ENCODE measurements at places on chromosomes 5 and 9.

- no peak for DNase-seq
Observed at GRCh38 chr5:57575839-57576238, 93.2 kb upstream of the ACTBL2 start.

- DNase-seq: no peak
Observed at GRCh38 chr5:168728546-168729211, 149.5 kb upstream of the PANK3 start.

DNA sequence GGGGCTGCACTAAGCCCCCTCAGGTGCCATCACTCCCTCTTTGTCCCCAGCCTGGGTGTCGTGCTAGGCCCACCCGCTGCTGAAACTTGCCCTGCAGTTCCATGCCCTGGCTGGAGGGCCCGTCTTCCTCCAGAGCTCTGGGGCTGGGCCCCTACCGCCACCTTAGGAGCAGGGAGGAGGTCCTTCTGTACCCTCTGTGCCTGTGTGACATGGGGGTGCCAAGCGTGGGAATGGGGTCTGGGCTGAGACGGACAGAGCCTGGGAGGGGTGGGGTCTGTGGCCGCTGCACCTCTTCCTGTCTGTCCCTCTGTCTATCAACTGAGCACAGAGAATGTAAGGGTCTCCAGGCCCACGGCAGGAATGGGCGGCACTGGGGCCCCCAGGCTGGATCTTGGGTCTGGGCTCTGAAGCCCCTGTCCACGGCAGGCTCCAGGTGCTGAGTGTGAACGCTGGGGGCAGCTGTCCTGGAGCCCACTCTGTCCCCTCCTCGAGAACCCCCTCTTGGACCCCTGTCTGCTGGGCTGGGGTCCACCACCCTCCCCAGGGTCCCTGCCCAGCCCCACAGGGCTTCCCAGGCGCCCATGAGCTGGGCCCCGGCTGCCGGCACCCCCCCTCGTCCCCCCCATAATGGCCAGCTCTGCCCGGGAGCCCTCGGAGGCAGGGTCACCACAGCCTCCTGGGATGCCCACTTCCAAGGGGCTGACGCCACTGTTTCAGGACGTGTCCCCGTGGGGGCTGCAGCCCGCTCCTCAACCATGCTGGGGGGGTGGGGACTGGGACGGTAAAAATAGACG, 15.8 kb upstream of the NRARP start:
- no peak for DNase-seq

DNA sequence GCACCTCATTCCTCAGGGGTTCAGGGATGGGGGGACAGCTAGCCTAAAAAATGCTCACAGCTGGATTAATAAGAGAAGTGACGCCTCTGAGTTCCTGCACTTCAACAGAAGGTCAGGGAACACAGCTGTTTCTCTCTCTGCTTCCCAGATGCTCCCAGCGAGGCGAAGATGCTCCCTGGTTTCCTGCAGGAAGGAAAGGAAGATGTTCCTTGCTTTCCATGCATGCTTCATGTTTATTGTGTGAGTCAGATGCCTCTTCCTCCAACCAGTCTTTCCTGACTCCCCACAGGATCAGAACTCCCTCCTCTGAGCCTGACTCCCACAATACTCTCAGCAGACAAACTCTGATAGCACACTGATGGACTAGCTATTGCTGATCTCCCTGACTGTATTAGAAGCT, 71.9 kb downstream of the MFAP3 start:
- DNase-seq: no peak

- no peak for DNase-seq
Observed at GRCh38 chr5:52598968-52599367, 188.7 kb upstream of the ITGA1 start.

- DNase-seq: no peak
Observed at GRCh38 chr5:67814569-67815311, 400.8 kb upstream of the PIK3R1 start.

GRCh38 chr9:12538842-12539579, 154.2 kb upstream of the TYRP1 start:
- DNase-seq: no peak

DNA sequence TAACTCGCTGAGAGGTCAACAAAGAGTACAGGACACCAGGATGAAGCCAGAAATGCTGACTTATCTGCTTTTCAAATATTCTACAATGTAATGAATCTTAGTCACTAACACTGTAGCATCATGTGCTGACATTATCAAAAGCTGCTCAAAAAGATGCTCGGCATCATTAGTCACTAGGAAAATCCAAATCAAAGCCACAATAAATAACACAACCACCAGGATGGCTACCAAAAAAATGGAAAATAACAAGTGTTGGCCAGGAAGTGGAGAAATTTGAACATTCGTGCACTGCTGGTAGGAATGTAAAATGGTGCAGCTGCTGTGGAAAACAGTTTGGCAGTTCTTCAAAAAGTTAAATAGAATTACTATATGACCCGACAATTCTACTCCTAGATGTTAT, 269.1 kb downstream of the GLIS3 start:
- no peak for DNase-seq

DNA sequence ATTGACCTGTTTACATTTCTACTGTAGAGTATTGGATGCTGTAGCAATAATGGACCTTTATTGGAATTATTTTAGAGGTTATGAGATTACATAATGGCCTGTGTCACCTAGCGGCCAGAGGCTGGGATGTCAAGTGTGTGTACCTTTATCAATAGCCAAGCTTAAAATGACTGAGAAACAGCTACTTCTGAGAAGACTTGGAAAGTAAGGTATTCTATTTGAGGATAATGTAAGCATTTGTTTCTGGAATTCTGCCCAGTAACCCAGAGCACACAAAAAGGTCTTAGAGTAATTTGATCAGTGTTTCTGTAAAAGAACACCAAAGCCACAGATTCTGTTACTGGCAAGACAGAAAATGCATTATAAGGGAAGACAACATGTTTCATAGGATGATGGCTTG, 116.8 kb downstream of the MACIR start:
- DNase-seq: no peak

DNA sequence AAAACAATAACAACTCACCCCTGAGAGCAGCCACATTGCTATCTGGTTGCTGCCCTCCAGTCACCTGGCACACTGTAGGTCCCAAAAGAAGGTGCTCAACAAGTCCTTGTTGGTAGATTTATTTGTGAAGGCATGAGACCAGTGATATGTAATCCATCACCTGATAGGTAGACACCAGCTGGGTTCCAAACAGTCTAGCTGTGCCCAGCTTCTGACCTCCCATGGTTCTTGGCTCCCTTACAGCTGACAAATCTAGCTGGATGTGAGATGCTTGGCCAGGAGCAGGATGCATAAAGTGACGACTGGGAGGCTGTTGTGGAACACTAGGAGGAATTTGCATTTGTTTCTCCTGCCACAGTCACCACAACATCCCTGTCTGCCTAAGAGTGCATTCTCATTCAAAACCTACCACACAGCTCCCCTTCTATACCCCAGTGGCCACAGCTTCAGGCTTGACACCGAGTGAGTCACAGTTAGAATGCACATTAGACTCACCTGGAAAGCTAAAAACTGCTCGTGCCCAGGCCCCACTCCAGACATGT, 7.8 kb upstream of the VLDLR start:
- no peak for DNase-seq

DNA sequence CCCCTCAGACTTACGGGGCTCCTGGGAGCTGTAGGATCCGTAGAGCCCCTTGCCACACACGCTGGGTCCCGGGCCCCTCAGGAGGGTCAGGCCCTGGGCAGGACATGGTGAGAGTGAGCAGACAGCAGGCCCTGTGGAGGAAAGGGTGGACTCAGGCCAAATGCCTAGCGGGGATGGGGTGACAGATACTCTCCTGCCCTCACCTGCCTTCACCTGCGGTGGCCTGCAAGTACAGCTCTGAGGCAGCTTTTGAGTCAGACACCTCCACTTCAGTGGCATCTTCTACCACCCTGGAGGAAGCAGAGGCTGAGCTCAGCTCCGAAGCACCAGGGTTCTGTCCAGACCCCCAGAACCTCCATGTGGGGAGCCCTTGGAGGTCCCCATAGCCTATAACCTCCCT, 26.2 kb downstream of the SLC35A4 start:
- DNase-seq: no peak

DNA sequence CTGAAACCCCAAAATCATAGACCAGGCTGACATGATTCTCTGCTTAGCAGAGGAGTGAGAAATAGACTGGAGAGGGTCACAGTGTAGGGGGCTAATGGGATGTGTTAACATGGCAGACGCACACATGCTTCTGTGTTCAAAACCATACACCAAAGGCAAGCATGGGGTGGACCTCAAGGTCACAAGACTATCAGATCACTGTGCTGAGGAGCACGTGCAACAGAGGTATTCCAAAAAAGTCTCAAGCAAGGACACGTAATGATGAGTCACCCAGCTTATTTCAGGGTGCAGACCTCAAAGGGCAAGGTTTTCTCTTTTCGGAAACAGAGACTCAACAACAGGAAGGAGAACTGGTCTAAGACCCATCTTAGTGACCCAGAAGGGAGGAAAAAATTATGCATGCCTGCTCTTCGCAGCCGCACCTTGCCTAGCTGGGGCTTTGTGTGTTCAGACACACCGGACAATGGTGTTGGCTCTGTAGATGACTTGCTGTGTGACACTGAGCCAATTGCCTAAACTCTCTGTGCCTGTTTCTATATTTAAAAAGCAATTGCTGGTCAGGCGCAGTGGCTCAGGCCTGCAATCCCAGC, 20.3 kb downstream of the WHRN start:
- no peak for DNase-seq

GRCh38 chr5:89560696-89561095, 677.7 kb upstream of the MEF2C start:
- DNase-seq: no peak

GRCh38 chr9:12785260-12785770, 10.5 kb downstream of the LURAP1L start:
- no peak for DNase-seq

DNA sequence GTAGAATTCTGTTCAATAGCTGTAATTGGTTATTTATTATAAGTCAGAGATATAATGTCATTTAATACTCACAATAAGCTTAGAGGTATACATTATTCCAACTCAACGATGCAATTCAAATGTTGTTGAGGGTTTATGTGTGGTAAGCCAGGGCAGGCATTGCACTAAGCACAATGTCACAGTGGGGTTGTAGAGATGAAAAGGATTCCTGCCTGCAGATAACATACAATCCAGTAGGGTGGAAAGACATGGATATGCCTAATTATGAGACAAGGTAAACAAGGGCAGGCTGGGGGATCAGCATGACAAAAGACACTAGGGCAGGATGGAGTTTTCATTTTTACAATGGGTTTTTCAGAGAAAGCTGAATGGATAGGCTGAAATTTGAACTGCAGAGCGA, 98.7 kb upstream of the PALM2AKAP2 start:
- no peak for DNase-seq

DNA sequence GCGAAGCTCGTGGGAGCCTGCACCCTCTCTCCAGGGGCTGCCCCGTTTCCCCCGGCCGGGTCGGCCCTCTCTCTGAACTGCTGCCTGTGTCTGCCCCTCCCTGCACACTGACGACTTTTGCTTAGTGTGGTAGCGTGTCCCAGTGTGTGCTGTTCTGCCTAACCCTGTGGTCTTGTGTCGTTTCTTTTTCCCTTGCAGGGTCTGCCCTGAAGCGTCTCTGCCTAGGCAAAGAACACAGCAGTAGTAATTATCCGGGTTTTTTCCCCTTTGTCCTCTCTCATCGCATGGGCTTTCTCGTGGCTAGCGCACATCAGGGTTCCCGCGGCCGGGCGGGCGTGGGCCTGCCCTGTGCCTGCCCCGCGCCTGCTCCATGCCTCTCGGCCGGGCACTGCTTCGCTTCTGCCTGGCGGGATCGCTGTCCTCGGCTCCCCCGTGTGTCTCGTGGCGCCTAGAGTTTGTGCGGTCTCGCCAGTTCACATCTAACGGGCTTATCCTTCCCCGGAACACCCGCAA, 122.7 kb downstream of the WNK2 start:
- no peak for DNase-seq

DNA sequence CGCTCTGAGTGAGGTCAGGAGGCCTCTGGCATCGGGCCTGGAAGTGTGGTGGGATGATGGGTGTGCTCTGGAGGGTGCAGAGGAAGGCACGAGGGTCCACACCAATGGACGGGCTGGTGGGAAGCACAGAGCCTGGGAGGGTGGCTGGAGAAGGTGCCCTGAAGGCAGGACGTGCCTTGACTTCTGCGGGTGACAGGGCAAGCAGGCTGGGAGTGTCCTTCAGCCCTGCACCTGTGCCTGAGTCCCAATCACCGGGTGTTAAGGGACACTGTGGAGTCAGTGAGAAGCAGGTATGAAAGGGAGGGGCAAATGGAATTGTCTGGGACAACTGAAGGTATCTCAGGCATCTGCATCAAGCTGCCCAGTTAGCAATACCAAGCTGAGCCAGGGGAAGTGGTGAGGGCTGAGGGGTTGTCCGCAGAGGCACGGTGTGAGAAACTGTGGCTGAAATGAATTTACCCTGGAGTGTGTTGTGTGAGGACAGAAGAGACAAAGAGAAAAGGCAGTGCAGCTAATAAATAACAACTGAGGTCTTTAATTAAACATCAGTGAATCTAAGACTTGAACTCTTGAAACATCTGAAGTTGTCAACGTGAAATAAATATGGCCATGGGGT, 50.4 kb downstream of the DAP start:
- DNase-seq: no peak

- no peak for DNase-seq
Observed at GRCh38 chr9:5195463-5195862, 10.0 kb upstream of the INSL6 start.

GRCh38 chr5:143862271-143862670, 50.3 kb downstream of the HMHB1 start:
- no peak for DNase-seq

- no peak for DNase-seq
Observed at GRCh38 chr5:145247745-145248040, 587.4 kb downstream of the PRELID2 start.

GRCh38 chr5:180333661-180334060, 19.5 kb downstream of the GFPT2 start:
- DNase-seq: no peak

- no peak for DNase-seq
Observed at GRCh38 chr5:9428272-9428671, 117.6 kb downstream of the SEMA5A start.

DNA sequence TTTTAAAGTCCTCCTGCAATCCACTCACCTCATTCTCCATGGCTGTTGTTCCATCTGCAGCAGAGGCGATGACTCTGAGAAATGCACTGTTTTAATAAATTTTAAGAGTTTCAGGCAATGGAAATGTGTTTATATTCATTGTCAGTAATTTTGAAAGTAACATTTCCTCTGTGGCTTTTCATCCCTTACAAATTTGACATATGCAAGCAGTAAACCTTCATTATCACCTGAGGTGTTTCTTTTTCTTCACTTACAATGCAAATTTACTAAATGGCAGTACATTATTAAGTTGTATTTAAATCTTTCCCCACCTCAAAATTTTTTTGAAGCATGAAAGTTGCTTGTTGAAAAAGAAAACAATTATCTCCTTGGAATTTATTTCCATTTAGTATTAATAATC, 136.9 kb downstream of the DIRAS2 start:
- DNase-seq: no peak

DNA sequence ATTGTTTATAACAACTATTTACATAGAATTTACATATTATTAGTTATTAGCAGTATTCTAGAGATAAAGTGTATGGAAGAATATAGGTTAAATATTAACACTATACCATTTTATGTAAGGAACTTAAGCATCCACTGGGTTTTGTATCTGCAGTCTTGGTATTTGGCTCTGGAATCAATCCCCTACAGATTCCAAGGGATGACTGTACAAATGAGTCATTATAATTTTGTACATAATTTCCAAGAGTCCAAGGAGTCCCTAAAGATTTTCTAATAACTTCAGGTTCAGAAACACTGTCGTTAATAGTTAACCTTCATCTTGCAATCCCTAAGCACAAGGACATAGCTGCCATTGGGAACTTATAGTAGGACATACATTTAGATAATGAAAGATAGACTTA, 254.8 kb upstream of the PDE4D start:
- DNase-seq: no peak

- no peak for DNase-seq
Observed at GRCh38 chr5:10552183-10553143, 11.4 kb upstream of the ANKRD33B start.

Data from activated CD8-positive, alpha-beta memory T cell treated with anti-CD3 and anti-CD28 coated beads for 1 hour (primary cell).